ENCODE measurements at places on chromosomes 4 and X.

GRCh38 chr4:177271091-177271490 lies 38.6 kb upstream of the NEIL3 start:
- DNase-seq: no peak

DNA sequence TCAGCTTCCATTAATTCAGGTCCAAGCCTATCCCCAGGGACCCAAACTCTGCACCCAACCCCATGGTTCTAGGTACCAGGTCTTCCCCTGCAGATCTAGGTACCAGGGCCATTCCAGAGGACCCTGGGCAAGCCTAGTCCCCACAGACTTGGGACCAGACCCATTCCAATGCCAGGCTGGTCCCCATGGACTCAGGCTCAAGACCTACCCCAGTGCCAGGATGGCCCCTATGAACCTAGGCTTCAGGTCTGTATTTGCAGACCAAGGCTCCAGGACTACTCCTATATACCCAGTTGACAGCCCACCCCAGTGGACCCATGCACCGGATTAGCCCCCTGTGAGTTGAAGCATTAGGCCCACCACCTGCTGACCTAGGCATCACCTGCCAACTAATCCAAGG lies 8.9 kb downstream of the MTHFD2L start:
- no peak for DNase-seq

GRCh38 chr4:145251391-145251790 lies 71.0 kb upstream of the OTUD4 start:
- no peak for DNase-seq

DNA sequence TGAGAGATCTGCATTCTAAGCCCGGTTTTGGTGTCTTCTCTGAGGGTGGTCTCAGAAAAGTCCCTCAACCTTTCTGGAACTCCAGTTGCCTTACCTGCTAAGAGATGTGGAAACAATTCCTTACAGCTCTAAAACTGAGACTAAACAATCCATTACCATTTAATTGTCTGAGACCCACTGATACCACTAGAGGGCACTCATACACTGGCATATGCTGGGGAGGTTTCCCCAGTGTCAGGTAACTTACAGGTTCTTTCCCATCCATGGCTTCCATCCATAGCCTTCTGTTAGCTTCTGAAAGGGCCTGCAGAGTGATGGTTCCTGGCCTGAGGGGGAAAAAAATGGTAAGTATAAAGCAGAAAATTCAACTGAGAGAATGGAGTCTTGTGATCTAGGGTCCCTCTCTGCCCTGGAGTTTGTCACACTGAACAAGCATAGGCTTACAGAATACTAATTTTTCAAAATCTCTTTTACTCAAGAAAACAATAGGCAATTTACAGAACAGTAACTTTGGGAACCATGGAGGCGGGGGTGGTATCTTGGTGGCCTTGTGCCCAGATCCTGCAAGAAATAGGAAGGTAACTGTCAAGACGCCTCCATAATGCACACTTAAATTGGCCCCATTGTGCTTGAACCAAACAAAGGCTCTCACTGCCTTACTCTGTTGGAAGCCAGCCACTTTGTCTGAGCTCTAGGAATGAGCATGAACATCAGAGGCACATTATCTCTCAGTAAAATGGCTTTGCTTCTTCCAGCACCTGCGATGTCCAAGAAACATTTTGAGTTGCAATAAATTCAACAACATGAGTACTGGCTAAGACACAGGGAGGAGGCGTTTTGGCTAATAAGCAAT lies 236.1 kb downstream of the OPHN1 start:
- no peak for DNase-seq

- no peak for DNase-seq
These were observed 62.4 kb downstream of the NPFFR2 start for GRCh38 chr4:72094059-72094797.

- DNase-seq: no peak
These were observed 16.4 kb upstream of the HSFX1 start for GRCh38 chrX:149757206-149758067.
